ENCODE measurements at places on chromosomes 16 and 17.

DNA sequence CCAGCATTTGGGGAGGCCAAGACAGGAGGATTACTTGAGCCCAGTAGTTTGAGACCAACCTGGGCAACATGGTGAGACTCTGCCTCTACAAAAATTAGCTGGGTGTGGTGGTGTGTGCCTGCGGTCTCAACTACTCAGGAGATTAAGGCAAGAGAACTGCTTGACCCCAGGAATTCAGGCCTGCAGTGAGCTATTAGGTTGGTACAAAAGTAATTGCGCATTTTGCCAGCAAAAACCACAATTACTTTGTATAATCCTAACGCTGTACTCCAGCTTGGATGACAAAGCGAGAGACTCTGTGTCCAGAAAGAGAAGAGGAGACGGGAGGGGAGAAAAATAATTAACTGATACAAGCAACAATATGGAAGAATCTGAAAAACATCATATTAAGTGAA lies 32.7 kb downstream of the YWHAE start:
- DNase-seq = no peak

GRCh38 chr17:9817086-9817485 lies 4.8 kb downstream of the GSG1L2 start:
- no peak for DNase-seq

DNA sequence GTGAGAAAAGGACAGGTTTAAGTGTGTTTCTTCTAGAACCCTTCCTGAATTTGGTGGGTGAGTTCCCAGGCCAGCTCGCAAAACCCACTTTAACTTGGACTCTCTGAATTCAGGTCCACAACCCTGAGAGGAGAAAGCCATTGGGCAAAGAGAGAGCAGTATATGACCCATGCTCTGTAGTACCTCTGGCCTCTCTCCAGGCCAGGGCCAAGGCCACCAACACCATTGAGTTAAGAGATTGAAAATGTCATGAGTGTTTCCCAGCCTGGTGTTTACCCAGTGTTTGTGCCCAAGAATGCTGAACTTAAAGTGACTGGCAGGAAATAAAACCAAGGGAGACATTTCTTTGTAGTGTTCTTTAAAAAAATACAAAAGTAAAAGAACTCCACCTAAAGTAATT lies 410.4 kb upstream of the CDH5 start:
- DNase-seq = no peak

DNA sequence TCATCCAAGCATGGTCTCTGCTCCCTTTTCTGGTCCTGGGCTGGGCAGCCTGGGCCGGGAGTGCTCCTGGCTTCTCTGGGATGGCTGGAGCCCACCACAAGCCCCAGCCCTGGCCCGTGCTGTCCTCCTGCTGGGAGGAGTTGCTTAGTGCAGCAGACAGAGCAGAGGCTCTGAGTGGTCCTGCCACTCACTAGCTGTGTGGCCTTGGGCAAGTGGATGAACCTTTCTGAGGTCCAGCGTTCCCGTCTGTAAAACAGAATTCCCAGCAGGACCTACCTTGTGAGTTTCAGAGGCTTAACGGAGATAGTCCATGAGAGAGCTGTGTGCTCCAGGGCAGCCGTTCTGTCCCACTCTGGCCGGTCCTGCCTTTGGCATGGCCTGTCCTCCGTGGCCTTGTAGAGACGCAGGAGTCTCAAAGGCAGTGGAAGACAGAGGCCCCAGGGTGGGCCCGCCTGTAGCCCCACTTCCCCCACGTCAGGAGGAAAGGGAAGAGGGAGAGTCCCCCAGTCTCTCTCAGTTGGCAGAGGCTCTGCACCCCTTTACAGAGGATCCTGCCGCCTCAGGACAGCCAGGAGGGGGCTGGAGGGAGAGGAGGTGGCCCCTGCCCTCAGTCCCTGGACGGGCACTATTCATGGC lies 7.8 kb downstream of the MYO15B start:
- no peak for DNase-seq

- DNase-seq = no peak
These were observed 18.3 kb downstream of the DNAJA3 start for GRCh38 chr16:4443986-4444385.

GRCh38 chr16:67458121-67458641 lies 22.8 kb downstream of the ATP6V0D1 start:
- no peak for DNase-seq

DNA sequence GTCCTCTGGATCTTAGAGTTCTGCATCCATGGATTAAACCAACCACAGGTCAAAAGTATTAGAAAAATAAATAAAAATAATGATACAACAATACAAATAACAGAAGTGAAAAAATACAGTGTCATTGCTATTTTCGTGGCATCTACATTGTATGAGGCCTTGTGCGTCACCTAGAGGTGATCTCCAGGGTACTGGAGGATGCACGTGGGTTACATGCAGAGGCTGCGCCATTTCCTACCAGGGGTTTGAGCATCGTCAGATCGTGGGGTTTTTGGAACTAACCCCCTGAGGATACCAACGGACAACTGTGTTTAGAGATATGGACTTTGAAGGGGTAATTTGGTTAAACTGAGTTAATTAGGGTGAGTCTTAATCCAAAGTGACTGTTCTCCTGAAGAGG lies 224.7 kb downstream of the ENGASE start:
- no peak for DNase-seq

DNA sequence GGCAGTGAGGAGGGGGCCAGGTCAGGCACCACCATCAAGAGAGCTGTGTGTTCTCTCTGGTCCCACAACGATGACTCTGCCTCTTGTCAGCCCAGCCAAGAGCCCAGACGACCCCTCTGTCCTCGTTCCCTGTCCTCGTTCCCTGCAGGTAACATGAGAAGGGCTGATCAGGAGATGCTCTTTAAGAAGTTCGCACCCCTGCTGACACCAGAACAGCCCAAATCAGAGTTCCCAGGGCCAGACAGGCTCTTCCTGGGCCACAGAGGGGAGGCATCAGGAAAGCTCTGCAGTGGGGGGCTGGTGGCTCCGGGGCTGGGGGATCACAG lies 13.5 kb upstream of the DNAI2 start:
- no peak for DNase-seq

DNA sequence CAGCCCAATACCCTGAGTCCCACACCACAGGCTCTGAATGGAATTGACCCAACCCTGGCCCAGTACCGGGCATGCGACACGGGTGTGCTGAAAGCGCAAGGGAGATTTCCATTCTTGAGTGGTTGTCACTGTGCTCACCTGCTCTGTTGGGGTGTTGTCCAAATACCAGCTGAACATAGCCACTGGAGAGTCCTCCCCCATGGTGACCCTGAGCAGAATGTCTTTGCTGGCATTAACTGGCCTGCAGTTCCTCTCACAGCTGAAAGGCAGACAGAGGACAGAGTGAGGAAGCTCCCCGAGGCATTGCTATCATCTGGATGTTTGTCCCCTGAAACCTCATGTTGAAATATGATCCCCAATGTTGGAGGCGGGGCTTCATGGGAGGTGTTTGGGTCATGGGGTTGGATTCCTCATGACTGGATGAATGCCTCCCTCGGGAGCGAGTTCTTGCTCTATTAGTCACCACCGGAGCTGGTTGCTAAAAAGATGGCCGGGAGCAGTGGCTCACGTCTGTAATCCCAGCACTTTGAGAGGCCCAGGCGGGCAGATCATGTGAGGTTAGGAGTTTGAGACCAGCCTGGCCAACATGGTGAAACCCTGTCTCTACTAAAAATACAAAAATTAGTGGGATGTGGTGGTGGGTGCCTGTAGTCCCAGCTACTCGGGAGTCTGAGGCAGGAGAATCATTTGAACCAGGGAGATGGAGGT lies 57.3 kb upstream of the BCO1 start:
- DNase-seq = no peak

DNA sequence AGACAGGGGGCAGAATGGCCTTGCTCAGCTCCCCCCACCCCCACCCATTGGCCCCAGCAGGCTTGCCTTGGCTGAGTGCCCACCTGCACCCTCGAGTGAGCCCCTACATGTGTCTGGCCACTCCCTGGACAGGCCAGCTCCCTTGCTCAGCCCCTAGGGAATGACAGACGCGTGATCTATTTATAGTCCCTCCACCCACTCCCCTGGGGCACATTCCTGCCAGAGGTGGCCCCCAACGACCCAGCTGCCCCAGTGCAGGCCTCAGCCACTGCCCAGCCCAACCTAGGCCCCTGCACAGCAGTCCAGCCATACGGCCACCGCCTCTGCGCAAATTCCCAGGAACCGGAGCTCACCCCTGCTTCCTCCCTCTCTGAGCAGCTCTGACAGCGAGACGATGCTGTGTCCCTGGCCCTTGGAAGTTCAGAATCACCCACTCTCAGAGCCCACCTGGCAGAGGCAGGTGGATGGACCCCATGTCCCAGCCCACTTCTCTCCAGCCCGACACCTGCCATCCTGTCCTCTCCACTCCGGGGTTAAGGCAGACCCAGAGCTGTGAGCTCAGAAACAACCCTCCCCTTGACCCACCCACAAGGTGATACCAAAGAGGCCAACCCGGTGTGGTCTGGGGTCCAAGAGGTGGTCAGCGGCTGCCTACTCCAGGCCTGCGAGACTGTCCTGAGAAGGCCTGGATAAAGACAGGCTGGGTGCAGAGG lies 11.5 kb upstream of the P2RX1 start:
- no peak for DNase-seq

DNA sequence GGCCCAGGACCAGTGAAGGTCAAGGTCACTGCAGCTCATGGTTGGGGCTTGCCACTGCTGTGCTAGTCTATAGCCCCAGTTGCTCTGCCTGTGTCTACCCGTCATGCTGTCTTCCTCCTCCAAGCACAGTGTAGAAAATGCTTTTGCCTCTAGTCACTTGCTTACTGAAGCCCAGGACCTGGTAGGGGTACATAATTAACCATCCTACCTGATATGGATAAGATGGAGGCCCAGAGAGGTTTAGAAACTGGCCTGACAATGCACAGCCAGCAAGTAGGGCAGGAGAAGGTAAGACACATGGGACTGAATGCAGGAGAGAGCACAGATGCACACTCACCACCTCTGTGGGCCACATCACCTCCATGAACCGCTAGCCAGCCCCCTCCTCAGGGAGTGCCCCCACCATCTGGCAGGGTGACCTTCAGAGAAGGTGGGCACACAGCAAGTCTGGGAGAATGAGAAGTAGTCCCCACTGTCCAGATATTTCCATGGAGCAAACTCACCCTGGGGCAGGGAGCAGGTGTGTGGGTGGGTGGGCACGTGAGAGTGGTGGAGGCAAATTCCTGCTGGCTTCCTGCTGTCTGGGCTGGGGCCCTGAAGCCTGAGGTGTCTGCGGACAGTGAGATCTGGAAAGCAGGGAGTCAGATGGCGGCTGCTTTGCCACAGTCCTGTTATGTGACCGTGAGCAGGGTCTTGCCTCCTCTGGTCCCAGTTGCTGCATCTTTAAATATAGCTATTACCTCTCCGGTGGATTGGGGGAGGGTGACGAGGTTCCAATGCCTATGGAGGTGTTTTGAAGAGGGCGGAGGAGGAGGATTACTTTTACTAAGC lies 1.0 kb downstream of the CX3CL1 start:
- no peak for DNase-seq

GRCh38 chr17:21368545-21369246 lies 7.5 kb upstream of the KCNJ12 start:
- DNase-seq = no peak

GRCh38 chr16:19419698-19420075 lies 2.0 kb downstream of the TMC5 start:
- no peak for DNase-seq

- no peak for DNase-seq
These were observed 4.5 kb downstream of the ADAMTS18 start for GRCh38 chr16:77430360-77430759.

DNA sequence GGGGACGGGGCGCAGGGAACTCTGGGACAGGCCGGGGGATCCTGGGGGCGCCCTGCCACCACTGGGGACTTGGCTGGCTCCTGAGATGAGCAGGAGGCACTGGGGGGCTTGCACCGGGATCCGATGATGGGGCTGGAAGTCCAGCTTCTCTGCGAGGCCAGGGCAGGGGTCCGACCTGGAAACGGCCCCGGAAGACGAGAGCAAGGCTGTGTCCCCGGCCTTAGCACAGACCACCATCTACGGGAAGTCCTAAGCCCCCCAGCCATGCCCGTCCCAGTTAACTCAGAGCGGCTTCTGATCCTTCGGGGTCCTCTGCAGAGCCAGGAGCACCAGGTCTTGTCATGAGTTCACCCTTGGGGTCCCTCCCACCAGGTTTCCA lies 573 bp downstream of the CDT1 start:
- no peak for DNase-seq

DNA sequence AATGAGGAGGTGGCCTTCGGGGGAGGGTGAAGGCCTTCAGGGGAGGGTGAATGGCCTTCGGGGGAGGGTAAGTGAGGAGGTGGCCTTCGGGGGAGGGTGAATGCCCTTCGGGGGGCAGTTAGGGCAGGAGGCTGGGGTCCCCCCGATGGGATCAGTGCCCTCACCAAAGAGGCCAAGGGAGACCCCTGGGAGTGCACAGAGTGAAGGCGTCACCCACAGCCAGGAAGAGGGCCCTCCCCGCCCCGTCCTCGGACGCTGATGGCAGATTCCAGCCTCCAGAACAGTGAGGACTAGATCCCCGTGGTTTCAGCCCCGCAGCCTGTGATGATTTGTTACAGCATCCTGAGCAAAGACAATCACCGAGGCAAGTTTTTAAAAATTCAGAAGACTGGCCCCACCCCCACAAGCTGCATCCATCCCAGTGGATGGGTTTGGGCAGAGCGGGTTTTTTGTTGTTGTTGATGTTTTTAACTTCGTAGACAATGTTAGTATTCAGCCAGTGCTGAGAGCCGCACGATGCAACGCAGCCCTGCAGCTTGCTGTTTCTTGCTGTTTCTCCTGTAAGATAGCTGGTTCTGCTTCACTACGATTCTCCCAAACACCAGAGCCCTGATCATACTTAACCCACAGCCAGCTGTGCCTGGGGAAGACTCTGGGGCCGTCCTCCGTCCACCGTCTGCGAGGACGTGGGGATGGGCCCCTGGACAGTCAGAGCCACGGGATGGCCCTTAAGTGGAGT lies 40.7 kb upstream of the CBFA2T3 start:
- DNase-seq = no peak

GRCh38 chr17:5874486-5874885 lies 195.7 kb upstream of the WSCD1 start:
- DNase-seq = no peak

DNA sequence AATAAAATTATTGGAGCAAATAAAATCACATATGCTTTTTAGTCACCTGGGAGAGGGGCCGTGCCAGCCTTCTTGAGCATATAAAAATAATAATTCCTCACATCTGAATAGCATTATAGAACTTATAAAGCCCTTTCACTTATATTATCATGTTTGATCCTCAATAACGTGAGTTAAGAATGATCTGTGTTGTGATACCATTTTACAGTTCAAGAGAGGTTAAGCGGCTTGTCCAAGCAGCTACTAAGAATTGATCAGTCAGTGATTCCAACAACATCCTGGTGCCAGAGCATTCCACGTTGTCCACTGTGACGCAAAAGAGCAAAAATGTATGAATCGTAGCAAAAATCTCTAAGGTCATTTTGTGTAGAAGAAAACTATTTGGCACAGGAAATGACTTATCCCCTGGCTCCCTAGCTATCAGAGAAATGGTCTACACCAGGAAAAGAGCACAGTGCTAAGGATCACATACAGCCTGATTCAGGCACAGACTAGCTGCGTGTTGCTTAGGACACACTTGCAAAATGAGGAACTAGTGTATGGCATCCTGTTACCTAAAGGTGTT lies 33.0 kb downstream of the ANKFN1 start:
- no peak for DNase-seq

GRCh38 chr16:58433569-58433951 lies 41.3 kb downstream of the GINS3 start:
- DNase-seq = no peak

GRCh38 chr16:85965125-85965524 lies 66.2 kb downstream of the IRF8 start:
- no peak for DNase-seq
